ENCODE measurements at places on chromosomes 11 and 22.

DNA sequence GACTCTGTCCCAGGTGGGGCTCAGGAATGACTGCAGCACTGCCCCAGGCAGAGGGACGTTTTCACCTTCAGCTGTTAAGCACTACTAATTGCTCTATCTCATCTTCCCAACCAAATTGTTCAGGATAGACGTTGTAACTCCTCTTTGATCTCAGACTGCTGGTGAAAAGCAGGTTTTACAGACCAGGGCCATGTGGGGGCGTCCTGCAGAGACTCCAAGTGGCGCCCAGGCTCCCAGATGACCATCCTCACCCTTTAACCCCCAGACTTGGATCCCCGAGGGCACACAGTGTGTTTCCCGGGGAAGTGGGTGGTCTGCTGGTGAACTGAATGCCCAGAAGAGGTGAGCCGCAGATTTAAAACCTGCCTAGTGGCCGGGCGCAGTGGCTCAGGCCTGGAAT is 23.9 kb downstream of the FADD start:
- no peak for DNase-seq

DNA sequence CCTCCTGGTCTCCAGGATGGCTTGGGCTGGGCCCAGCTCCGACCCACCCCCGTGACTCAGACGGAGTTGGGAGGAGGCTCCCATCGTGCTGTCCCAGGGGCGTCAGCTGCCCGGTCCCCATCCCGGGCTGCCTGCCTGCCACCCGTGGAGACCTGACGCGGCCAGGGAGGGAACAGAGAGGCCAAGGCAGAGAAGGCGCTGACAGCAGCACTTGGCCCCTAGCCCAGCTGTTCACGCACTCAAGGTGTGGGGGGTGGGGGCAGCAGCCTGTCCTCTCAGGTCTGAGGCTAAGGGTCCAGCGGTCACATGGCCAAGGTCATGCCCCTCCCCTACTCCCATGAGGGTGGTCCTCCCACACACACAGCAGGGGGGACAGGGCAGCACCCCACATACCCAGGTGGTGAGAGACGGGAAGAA is 48.6 kb downstream of the ELFN2 start:
- no peak for DNase-seq

GRCh38 chr11:13291800-13292199 is 14.2 kb downstream of the BMAL1 start:
- DNase-seq = no peak

DNA sequence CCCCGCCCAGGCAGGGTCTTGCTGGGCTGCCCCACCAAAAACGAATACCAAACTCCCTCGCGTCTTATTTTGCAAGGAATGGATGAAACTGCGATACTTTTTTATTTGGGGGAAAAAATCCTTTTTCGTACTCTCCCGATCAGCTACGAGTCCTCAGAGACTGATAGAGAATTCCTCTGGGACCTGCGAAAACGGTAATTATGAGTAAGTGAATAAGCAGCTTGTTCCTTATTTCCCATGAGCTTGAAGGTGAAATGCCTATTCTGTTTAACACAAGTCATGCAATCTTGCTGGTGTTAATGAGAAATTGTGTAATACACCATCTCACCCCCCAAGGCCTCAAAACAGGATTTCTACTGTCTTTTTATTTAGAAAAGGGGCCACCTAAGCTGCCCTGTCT is 5.5 kb downstream of the GRK3 start:
- no peak for DNase-seq

DNA sequence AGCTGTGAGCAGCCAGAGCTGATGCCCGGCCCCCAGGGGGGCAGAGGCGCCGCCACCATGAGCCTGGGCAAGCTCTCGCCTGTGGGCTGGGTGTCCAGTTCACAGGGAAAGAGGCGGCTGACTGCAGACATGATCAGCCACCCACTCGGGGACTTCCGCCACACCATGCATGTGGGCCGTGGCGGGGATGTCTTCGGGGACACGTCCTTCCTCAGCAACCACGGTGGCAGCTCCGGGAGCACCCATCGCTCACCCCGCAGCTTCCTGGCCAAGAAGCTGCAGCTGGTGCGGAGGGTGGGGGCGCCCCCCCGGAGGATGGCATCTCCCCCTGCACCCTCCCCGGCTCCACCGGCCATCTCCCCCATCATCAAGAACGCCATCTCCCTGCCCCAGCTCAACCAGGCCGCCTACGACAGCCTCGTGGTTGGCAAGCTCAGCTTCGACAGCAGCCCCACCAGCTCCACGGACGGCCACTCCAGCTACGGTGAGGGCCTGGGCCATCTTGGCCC is 6.1 kb downstream of the CDC42EP1 start:
- DNase-seq = peak; percentile 41

- DNase-seq = no peak
Measured at GRCh38 chr11:20926799-20927540, 257.6 kb downstream of the NELL1 start.
